ENCODE measurements at places on chromosomes 13 and 19. TPM values are rescaled to one million over a fixed set of nuclear protein-coding genes. Genes with fewer than 3 reads are reported as not detected.
A peak's percentile ranks its signal among the peaks of the same experiment; 100 is the strongest.

The CNN2 gene
- total RNA-seq: 59.9 TPM

The POU4F1 gene
- total RNA-seq: not detected

The SOX1 gene
- total RNA-seq: not detected

- DNase-seq: no peak
Measured at GRCh38 chr19:47411101-47411500, 8.2 kb downstream of the MEIS3 start.

DNA sequence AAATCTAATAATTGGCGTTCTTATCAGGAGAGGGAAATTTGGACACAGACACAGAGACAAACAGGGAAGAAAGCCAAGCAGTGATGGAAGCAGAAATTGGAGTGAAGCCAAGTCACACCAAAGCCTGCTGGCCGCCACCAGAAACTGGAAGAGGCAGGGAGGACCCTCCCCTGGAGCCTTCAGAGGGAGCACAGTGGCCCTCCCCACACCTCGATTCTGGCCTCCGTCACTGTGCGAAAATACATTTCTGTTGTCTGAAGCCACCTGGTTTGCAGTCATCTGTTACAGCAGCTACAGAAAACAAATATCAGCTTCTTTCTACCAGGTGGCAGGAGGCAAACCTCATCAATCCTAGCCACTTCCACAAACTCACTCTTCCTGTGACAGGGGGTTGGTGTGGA lies 8.3 kb upstream of the TLE6 start:
- peak; percentile 86 for DNase-seq

- peak; percentile 83 for DNase-seq
Measured at GRCh38 chr19:2624537-2625091, 77.9 kb downstream of the GNG7 start.

- DNase-seq: no peak
Measured at GRCh38 chr13:35448465-35448864, 28.0 kb downstream of the MAB21L1 start.

- peak; percentile 80 for DNase-seq
Measured at GRCh38 chr19:19485161-19485997, 30.0 kb downstream of the TSSK6 start.

DNA sequence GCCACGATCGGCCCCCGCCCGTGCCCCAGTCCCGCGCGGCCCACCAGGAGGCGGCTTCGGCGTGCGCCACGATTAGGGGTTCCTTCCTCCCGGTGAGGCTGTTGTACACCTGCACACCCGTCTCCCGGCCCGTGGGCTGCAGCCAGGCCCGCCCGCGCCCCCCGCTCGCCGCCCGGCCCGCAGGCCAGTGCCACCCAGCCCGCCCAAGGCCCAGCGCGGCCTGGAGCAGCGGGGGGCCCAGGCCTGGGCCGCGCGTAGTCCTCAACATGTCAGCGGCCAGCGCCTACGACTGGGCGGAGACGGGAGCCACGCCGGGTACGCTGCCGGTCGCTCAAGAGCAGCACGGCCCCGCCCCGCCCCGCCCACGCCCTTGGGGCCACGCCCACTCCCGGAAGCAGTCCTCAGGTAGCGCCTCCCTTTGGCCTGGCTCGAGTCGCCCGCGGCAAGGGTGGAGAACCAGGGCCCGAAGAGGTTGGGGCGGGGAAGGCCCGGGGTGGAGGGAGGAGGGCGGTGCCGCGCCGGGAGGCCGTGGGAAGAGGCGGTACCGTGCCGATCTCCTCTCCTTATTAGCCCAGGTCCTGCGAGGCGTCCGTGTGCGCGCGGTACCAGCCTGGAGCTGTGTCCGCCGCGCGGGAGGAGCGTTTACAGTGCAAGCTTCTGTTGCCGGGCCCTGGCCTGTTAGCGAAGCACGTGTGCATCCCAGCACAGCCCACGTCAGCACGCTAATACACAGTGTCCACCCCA lies at the start of gene CARS2:
TSS of gene CARS2 (minus strand) at position 291 of the 744 bp plus-strand sequence. CDS start at position 268, 23 bp downstream.
- DNase-seq: peak; percentile 96

DNA sequence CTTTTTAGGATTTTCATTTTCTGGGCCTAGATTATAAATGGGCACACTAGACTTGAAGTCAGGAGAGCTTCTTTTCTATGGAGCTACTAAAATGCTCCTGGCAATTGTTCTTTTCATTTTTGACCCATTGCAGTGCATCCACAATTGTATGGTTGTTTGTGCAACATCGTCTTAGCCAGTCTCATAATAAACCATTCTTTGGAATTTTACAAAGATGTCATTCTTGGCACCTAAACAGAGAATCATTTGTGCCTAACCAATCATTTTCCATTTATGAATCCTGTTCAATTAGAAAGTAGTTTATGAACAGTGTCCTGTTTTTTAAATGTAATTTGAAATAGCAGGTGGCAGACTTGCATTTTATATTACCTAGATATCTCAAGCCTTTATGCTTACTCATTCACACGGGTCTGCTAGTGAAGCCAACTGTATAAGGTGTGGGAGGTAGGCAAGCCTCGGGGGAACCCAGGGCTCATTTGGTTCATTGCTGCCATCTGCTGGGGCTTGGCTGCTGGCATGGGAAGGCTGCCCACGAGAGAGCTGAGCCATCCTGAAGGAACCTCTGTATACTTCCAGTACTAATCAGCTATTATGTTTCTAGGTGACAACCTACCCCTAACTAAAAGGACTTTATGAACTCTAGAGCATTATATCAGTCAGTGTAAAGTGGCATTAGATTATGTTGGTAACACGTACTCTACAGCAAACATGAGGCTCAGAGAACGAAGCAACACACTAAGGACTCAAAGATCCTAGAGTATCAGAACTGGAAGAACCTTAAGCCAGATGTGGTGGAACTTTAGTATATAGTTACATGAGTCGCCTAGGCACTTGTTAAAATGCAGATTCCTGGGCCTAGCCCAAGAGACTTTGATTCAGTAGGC lies 60.0 kb downstream of the TPT1 start:
- DNase-seq: peak; percentile 77

- no peak for DNase-seq
Measured at GRCh38 chr19:54455786-54456422, 6.9 kb downstream of the LENG8 start.

DNA sequence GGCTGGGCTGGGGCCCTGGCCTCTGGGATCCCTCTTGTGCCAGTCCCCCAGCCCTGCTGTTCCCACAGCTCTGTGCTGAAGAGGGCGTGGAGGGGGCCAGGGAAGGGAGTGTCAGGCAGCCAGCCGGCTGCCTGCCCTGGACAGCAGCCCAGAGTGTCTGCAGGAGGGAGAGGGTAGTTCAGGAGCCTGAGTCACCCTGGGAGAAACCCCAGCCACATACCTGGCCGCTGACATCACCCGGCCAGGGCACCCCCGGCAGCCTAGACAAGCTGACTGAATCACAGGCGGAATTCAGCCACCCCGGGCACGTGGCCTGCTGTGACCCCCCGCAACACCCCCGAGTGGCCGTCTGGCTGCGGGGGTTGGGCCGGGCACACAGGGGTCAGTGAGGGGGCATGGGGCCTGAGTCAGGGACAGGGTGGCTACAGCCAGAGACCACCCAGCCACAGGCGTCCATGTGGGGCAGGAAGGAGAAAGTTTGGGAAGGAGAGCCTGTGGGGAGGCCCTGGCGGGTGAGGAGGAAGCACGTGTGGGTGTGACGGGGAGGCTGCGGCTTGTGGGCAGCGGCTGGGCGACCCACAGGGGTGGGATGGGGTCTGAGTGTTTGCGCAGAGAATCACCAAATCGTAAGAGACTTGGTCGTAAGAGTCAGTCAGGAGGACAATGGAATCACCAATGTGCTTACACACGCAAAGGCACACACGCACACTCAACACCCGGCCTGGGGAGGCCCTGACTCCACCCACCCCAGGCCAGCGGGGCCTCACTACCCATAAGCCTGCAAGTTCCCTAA lies 11.9 kb upstream of the FOSB start:
- DNase-seq: peak; percentile 93

DNA sequence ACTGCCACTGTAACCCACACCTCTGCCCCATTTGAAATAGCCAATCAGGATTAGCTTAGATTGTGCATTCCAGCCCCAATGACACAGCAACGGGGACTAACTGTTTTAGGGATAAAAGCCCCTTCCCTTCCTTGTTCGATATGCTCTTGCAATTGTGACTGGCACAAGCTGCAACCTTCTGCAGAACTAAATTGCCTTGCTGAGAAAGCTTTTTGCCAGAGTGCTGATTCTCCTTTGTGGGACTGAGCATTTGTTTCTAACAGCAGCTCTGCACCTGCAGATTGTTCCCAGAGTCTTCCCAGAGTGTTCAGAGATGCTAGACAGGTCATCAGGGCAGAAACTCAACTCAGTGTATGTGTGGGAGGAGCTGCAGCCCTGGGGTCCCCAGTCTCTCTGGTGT lies 115.8 kb downstream of the ZNF675 start:
- no peak for DNase-seq

DNA sequence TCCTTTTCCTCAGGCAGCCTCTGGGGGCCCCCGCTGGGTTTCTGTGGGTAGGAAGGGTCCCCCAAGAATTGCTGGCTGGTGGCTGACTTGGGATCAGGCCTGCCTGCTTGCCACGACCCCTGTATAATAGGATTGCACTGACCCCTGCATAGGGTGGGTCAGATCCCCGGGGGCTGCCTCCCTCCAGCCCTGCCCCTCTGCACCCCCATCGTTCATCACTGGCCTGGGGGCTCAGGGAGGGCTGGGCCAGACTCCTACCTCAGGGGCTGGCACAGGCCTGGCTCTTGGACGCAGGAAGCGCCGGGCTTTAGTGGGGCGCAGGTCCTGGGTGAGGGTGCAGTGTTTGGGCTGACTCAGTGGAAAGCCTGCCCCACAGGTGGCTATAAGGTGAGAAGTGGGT lies 10.6 kb downstream of the NDUFB7 start:
- DNase-seq: no peak

GRCh38 chr13:50593207-50593606 lies 250.3 kb downstream of the DLEU7 start:
- no peak for DNase-seq

DNA sequence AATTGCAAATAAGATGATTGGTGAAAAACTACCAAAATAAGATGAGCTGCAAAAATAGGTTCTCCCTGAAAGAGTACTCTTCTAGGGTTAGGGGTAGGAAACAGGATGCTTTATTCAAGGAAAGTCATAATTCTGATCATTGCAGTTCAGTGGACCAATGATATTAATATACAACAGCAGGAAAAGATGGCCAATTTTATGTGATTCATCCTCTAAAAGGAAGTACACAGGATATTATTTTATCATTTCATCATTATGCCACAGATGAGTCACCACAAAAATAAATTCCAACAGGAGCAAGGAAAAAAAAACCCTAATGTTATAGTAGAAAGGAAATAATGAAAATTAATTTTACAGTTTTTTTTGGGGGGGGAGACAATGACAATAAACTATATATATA lies 205.0 kb downstream of the NALCN start:
- no peak for DNase-seq

- DNase-seq: no peak
Measured at GRCh38 chr13:71115301-71115700, 751.7 kb downstream of the DACH1 start.

GRCh38 chr19:16290692-16291091 lies 33.9 kb upstream of the KLF2 start:
- no peak for DNase-seq

Data from right cardiac atrium (tissue), 5 donors.